ENCODE measurements at places on chromosomes 12 and 14.

- no peak for DNase-seq
Measured at GRCh38 chr12:94769047-94769420, 118.7 kb upstream of the TMCC3 start.

- DNase-seq: no peak
Measured at GRCh38 chr12:106999446-106999845, 12.5 kb upstream of the MTERF2 start.

- no peak for DNase-seq
Measured at GRCh38 chr14:78355109-78355508, 184.9 kb downstream of the NRXN3 start.

- DNase-seq: no peak
Measured at GRCh38 chr14:103386713-103387329, 1.6 kb downstream of the MARK3 start.

GRCh38 chr14:23063601-23064000, 6.3 kb upstream of the CDH24 start:
- DNase-seq: no peak

DNA sequence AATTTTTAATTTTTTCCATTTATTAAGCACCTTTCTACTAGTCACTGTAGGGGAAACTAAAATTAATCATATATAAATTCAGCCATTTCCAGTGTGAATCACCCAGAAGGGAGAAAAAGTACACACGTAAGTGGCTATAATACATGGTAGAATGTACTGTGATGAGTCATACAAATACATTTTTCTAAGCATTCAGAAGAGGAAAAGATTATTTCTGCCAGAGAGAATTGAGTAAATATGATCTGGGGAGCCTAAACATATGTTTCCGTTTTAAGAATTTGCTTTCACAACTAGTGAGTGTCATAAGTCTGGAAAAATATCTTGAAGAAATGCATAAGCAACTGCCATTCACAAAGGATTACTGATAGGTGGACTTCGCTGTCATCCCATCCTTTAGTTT, 102.8 kb downstream of the TGFB3 start:
- no peak for DNase-seq

DNA sequence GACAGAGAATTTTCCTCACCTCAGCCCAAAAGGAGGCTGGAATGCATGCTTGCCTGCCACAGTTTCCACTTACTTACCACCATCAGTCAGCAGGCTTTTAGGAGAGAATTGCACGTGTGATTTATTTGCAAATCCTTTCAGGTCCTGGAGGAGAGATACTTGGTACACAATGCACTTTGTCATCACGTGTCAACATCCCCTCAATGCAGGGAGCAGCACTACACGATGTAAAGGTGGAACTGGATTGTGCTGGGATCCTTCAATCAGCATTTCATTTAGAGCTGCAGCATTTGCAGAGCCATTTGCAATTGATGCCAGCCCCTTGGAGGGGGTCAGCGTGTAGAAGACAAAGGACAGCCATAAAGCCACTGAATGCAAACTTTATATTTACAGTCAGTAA, 218.1 kb downstream of the GLT1D1 start:
- DNase-seq: no peak

All from activated T-cell treated with anti-CD3 and anti-CD28 coated beads, Interleukin-2, amount 50 U/mL, for 24 hours (primary cell).